ENCODE measurements at places on chromosomes 1 and 21.

GRCh38 chr1:156086256-156086662 lies 4.0 kb upstream of the MEX3A start:
- H3K27ac ChIP-seq: no peak overlapping the region
- no peaks in the 10 kb centered on the region for H3K36me3 ChIP-seq
- H3K27me3 ChIP-seq: peaks cover 8% of the 10 kb centered on the region
- H3K4me1 ChIP-seq: peaks cover 11% of the 10 kb centered on the region

DNA sequence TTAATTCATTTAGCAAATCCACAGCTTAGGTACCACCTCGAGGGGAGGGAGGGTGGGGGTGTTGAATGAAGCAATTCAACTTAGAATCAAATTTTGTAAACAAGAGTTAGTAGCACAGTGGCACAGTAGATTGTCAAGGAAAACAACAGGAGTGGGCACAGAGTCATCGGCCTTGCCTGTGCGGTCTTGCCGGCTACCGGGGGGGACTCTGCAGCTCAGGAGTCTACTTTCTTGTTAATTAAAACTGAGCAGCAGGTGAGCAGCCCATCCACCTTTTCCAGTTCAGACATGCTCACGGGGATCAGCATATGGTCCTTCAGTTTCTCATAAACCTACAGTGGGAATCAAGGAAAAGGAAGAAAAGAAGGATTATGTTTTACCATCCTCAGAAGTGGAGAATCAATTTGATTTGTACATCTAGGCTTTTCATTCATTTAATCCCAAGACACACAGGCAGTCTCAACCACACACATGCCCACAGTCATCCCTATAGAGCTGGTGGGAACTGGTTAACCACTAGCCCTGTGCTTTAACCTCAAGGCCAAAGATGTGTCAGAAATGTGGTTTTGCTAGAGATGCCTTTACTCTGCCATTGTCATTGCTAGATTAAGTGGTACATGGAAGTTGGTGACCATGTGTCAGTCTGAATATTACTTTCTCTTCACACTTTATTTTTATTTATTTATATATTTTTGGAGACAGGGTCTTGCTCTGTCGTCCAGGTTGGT lies 45.0 kb upstream of the BCL10 start:
- H3K4me3 ChIP-seq: no peak overlapping the region
- H3K4me1 ChIP-seq: no peaks in the 10 kb centered on the region
- H3K27ac ChIP-seq: no peak overlapping the region
- DNase-seq: no peak

DNA sequence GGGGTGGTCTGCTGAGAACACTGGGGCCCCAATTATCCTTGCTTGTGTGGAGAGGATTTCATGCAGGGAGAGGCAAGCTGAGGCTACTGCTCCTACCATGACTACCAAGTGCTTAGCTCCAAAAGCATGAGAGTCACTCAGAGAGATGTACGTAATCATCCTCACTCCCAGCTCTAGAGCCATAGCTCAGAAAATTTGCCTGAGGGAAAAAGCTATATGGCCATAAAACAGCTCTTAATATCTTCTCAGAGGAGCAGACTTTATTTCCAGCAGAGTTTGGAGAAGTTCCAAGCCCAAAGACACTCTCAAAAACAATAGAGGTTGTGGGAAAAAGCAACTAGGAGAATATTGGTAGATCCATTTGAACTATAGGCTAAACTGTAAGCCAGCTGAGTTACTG lies 106.4 kb upstream of the PBX1 start:
- H3K4me1 ChIP-seq: no peaks in the 10 kb centered on the region
- no peak overlapping the region for H3K4me3 ChIP-seq
- H3K27me3 ChIP-seq: no peaks in the 10 kb centered on the region
- no peak for DNase-seq
- H3K27ac ChIP-seq: no peak overlapping the region
- no peaks in the 10 kb centered on the region for H3K36me3 ChIP-seq

DNA sequence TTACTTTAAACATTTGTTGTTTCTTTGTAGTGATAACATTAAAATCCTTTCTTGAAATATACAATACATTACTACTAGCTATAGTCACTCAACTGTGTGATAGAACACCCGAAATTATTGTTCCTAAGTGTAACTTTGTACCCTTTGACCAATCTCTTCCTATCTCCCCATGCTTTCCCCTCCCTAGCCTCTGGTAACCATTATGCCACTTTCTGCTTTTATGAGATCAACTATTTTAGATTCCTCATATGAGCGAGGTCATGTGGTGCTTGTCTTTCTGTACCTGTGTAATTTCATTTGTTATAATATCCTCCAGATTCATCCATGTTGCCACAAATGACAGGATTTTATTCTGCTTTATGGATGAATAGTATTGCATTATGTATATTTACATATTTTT lies 629.0 kb downstream of the USP25 start:
- no peak overlapping the region for H3K4me3 ChIP-seq
- no peak for DNase-seq
- H3K27ac ChIP-seq: no peak overlapping the region
- no peaks in the 10 kb centered on the region for H3K36me3 ChIP-seq

DNA sequence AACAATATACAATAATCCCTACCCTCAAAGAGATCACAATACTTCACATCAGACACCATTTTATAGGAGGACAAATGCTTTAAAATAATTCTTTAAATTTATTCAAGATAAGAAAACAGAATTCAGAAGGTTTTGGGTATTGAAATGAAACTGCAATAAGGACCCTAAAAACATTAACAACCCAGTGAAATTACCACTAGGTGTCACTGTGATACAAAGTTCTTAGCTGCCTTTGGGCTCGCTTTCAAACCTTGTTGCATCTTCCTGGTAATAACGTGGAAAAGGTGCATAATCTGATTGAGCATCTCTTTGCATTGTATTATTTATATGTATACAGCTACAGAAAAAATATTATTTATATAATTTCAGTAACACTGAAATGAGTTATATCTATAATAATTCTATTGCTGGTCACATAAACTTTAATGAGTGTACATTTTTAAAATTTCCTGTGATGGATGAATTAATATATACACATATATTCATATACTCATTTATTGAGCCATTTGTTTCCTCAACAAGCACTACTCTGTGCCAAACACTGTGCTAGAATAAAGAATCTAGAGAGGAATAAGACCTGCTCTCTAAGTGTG lies 185.2 kb downstream of the FAF1 start:
- no peaks in the 10 kb centered on the region for H3K36me3 ChIP-seq
- H3K27ac ChIP-seq: no peak overlapping the region
- H3K4me3 ChIP-seq: no peak overlapping the region
- no peak for DNase-seq
- no peaks in the 10 kb centered on the region for H3K27me3 ChIP-seq
- H3K4me1 ChIP-seq: no peaks in the 10 kb centered on the region

DNA sequence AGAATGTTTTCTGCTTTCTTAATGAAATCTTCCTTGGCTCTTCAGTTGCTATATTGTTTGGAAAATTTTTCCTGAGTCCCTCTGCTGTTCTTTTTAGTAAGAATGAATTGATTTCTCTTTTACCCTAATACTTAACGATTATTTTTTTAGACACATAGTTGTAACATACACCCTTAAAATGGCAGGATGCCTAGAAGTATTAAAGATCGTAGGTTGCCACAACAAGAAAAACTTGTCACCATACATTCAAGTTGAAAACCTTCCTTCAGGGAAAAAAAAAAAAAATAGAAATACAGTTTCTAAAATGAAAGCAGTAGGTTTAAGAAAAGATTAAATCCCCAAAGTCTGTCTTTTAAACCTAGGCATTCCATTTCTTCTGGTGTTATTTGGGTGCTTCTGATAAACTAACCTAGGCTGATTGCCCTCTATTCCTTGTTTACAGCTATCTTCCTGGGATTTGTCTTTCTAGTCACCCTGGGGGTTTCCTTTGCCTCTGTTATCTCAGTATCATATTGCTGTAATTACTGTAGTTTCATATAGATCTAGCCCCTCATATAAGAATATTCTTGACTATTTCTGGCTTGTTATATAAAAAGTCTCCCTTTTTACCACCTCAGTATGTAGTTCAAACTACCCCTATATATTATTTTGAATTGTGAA lies 16.8 kb downstream of the SUCO start:
- H3K4me3 ChIP-seq: no peak overlapping the region
- H3K36me3 ChIP-seq: no peaks in the 10 kb centered on the region
- H3K4me1 ChIP-seq: no peaks in the 10 kb centered on the region
- H3K27me3 ChIP-seq: no peaks in the 10 kb centered on the region
- DNase-seq: no peak

GRCh38 chr1:5905436-5905835 lies 86.8 kb downstream of the NPHP4 start:
- H3K27ac ChIP-seq: no peak overlapping the region
- H3K4me3 ChIP-seq: no peak overlapping the region
- no peak for DNase-seq

DNA sequence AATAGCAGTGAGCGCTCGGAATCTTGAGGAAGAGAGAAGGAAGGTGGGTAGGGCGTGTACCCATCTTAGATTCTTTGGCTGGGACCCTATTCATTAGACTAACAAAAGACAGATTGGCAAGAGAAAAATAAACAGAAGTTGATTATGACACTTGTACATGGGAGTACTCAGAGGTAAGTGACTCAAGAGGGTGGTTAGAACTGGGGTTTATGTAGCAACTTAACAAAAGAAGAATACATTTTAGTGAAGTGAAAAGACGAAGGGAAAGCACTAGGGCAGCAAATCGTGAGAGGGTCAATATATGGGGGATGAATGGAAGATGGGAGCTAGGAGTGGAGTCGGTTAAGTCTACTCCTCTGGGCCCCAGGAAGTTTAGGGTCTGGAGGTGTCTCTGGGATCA lies 25.8 kb upstream of the RCC2 start:
- no peak overlapping the region for H3K27ac ChIP-seq
- no peaks in the 10 kb centered on the region for H3K4me1 ChIP-seq
- H3K27me3 ChIP-seq: no peaks in the 10 kb centered on the region
- no peaks in the 10 kb centered on the region for H3K36me3 ChIP-seq
- no peak overlapping the region for H3K4me3 ChIP-seq
- no peak for DNase-seq

DNA sequence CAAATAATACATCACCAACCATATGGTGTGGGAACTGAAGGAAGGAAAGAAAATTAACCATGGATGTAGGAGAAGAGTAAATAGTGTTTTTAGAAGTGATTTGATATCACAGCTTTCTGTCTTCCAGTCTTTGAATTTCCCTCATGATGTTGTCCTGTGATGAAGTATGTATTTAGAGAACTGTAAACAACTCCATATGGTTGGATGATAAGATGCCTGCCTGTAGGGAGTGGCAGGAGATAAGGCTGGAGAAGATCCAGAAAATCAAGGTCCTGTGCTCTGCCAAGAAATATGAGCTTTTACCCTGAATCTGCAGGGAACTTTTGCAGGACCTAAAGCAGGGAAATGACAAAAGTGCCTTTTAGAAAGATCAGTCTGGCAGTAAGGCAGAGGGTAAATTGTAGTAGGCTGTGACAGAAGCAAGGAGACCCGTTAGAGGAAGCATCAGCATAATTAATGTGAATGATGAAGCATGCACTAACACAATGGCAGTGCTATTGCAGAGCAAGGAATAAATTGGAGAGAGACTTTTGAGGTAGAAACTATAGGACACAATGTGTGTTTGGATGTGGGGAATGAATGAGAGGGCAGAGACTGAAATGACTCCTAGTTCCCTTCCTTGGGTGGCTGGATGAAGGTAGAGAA lies 21.9 kb downstream of the CEPT1 start:
- H3K27me3 ChIP-seq: no peaks in the 10 kb centered on the region
- no peaks in the 10 kb centered on the region for H3K4me1 ChIP-seq
- DNase-seq: no peak

- H3K4me3 ChIP-seq: no peak overlapping the region
- no peak overlapping the region for H3K27ac ChIP-seq
- H3K27me3 ChIP-seq: no peaks in the 10 kb centered on the region
- no peaks in the 10 kb centered on the region for H3K4me1 ChIP-seq
- no peak for DNase-seq
These were observed 210.9 kb downstream of the LTN1 start for GRCh38 chr21:28781602-28782276.

- no peaks in the 10 kb centered on the region for H3K27me3 ChIP-seq
- H3K27ac ChIP-seq: no peak overlapping the region
- no peak for DNase-seq
- H3K36me3 ChIP-seq: no peaks in the 10 kb centered on the region
- peaks cover 12% of the 10 kb centered on the region for H3K4me1 ChIP-seq
- H3K4me3 ChIP-seq: no peak overlapping the region
These were observed 22.5 kb upstream of the DPYD start for GRCh38 chr1:97943354-97943753.

DNA sequence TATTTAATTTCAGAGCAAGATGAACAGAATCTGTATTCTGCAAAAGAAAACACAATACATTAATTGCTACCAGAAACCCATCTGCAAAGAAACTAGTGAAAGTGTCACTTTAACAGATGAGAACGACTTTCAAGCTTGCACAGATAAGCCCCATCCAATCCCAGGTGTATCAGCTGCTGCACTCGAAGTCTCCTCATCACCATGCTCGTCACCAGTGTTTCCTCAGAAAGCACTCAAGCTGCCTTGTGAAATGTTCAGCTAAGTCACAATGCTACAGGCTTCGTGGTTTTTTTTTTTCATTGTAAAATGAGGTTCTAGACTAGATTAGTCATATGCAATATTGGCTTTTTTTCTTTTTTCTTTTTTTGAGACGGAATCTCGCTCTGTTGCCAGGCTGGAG lies 3.3 kb upstream of the TOMM20 start:
- peaks cover 6% of the 10 kb centered on the region for H3K4me1 ChIP-seq
- H3K27me3 ChIP-seq: no peaks in the 10 kb centered on the region
- peaks cover 26% of the 10 kb centered on the region for H3K36me3 ChIP-seq
- no peak overlapping the region for H3K4me3 ChIP-seq

DNA sequence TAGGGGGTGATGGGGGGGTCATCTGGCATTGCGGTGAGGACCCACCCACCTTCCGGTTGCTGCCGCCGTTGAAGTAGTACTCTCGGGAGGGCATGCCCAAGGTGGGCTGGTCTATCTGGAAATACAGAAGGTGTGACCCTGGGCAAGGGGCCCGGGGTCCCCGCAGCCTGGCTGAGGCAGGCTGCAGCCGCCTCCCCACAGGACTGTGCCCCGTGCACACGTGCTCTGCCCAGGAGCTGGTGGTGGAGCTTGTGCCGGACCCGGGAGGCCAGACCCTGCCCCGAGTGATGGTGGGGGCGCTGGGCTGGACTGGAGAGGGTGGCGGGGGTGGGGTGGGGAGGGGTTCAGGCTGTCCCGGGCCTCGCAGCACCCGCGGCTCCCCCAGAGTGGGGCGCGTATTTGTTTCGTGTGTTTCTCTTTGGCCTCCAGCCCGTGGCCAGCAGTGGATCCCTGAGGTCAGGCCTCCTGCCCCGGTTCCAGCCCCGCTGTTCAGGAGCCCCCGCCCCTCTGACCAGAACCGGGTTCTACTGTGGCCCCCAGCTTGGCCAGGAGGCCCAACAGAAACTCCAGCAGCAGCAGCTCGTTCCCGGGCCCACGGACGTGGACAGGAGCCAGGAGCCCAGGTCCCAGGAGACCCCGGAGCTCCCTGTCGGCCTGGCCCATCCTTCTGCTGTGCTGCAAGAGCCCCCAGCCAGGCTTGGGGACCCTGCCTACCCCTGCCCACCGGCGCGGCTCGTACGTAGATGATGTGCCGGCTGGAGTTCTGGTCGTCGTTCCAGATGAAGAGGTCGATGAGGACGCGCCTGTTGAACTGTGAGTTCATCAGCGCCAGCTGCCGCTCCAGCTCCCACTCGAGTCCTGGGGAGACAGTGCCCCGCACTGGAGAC lies 19.2 kb downstream of the PRXL2B start:
- H3K4me3 ChIP-seq: no peak overlapping the region
- no peaks in the 10 kb centered on the region for H3K27me3 ChIP-seq
- no peaks in the 10 kb centered on the region for H3K4me1 ChIP-seq
- no peak for DNase-seq
- H3K27ac ChIP-seq: no peak overlapping the region

Data from effector memory CD4-positive, alpha-beta T cell (primary cell).